ENCODE measurements at places on chromosomes 4 and X.

GRCh38 chr4:156946516-156947424 lies 24.8 kb downstream of the PDGFC start:
- peak; percentile 89 for DNase-seq

DNA sequence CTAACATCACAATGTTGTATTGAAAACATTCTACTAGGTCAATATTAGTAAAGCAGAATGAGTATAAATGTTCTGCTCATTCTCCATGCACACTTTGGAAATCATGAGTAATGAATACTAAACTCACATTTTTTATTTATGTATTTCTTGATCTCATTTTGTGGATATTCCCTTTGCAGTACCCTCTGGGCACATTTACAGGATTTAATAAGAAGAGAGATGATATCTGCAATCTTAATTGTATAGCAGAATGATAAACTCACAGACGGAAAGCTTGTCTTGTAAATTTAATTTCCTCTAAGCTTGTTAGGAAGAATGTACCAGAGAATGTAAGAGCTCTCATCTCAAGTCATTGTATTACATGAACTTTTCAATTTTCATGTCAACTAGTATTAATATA lies 1279.7 kb downstream of the PCDH7 start:
- DNase-seq = no peak

DNA sequence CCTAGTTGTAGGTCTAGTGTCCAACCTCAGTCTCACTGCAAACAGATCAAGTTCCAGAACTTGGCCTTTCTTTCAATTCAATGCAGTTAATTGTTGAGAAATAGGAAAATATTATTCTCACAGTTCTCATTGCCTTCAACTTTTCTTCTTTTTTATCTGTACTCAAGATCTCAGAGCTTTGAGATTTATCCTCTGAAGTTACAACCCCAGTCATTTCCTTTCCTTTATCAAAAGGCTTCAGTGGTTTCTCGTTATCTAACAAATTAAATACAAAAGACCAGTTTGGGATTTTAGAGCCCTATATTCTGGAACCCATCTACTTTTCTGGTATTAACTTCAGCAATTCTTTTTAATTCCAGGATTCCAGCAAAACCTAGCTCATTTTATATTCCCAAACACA lies 130.2 kb downstream of the TMA16 start:
- DNase-seq = no peak

DNA sequence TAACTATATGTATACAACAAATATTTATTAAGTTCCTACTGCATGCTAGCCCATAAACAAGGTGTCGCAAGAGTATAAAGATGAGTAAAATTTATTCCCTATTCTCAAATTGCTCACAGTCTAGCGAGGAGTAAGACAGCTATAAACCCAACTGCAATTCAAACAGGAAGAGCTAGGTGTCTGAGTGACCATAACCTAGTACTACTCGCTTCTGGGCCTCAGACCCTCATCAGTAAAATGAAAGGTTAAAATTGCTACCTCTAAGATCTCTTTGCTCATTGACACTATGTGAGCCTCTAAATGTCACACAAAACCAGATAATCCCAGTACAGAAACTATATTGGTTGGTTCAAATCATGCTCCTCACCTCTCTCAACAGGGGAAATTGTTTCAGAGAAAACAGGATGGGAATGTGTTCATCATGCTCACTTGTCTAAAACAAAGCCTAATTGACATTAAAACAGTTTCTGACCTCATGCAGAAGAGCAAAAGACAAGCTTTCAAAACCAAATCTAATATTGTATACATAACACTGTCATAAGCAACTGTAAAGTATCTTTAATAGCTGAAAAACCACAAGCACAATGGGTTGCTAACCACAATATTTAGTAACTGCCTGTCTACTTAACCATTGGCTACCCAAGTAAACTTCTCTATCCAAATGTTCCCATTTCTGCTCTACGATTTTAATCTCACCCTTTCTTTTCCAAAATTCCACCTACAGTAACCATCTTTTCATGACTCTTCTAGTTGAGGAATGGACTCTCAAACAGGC lies 264.6 kb upstream of the FMR1 start:
- DNase-seq = no peak

- DNase-seq = no peak
These were observed 33.1 kb upstream of the ANXA10 start for GRCh38 chr4:168059251-168059650.

DNA sequence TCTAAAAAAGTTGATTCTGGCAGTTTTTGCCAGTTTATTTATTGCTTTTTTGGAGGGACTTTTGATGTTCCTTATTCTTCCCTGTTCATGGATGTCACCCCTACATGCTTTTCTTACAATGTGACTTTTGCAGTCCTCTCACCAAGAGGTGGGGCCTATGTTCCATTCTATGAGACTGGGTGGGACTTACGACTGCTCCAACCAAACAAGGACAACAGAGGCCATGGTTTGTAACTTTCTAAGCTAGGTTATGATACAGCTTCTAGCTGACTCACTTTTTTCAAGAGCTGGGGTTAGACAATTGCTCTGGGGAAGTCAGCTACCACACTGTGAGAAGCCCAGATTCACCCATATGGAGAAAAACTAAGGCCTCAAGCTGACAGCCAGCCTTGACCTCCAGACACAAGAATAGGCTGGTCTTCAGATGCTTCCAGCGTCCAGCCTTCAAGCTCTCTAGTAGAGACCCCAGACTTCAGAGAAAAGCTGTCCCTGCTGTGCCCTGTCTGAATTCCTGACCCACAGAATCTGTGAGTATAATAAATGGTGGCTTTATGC lies 39.5 kb downstream of the ENOPH1 start:
- peak; percentile 52 for DNase-seq

GRCh38 chr4:188934320-188934962 lies 795.2 kb downstream of the TRIML1 start:
- peak; percentile 10 for DNase-seq

- DNase-seq = no peak
These were observed 64.3 kb upstream of the TLR2 start for GRCh38 chr4:153619811-153620210.

GRCh38 chr4:140641789-140642439 lies 73.2 kb upstream of the UCP1 start:
- DNase-seq = no peak

DNA sequence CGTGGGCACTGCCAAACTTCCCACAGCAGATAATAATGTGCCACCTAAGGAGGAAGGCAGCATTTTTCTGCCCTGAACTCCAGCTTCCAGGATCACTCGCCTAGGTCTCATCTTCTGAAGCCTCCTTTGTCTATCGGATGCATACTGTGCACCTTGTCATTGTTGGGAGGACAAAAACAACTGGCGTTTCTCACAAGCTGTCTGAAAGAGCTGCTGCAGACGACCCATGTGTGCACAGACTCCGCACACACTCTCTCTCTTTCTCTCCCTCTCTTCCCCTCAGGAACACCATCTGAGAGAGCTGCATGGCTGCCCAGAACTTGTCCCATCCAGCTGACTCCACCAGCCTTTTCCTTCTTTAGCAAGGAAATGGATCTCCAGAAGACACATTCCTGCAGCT lies 83.0 kb downstream of the MAML3 start:
- DNase-seq = no peak

GRCh38 chr4:32455231-32455630 lies 1735.1 kb downstream of the PCDH7 start:
- no peak for DNase-seq

DNA sequence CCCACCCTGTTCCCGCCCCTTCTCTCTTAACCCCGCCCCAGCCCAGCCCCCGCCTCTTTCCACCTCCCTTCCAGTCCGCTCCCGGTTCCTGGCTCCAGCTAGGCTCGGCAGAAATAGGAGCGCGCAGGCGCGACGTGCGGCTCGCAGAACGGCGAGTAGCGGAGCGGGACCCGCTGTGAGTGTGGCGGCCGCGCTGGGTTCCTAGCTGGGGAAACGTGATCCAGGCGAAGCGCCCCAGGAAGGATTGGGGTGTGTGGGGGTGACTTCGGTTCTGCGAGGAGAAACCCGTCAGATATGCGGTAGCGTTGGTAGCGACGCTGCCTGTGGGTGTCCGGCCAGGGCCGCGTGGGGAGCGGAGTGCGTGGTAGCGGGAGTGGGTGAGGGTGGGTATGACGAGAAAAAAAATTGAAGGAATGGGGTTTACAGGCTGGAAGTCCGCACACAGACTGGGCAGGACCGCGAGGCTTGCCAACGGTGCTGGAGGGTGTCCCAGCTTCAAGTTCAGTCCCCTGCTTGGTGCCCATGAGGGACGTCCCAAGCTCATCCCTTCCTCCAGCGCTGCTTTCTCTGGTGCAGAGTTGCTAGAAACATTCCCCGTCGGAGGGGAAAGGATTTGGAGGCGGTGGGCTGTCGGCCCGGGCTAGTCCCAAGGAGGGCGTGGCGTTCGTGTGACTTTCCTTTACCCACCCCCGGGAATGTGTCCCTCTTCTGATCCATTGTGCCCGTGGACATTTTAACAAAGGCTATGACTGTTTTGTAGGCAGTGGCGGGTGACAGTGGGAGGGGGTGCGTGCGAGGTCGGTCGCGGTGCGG lies at the start of gene PRRG1:
Gene PRRG1, plus strand, starts transcription at position 144 of the 813 bp plus-strand sequence. CDS start 56,886 bp downstream, outside the sequence.
- DNase-seq = peak; percentile 34

DNA sequence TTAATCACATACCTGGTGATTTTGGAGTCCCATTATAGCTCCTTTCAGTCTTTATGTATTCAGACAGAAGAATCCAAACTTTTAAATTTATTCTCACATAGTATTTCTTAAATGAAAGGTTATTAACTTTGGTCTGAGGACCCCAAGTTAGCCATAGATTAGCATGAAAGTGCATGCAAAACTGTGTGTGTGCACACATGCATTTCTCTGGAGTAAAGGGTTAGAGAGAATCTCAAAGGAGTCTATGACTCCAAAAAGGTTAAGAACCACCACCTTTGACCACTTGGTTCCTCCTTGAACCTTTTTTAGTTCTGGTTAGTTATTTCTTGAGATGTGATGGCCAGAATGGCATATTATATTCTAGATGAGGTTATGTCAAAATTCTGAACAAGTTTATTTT lies 102.0 kb downstream of the MGST2 start:
- DNase-seq = no peak

DNA sequence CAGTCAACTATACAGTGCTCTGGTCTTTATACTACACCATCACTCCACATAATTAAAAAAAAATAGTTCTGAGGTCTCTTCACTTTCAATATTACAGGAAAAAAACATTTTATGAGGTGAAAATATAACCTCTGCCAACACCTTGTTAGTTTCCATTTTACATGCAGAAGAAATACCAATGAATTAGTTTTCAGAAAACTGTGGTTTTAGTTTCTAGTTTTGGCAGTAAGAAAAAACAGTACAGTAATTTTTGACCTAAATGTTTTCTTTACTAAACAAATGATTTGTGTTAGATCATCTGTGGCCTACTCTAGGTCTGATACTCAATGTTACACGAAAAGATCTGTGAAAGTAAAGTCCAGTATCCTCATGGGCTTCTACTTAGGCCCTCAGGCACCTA lies 10.0 kb downstream of the SULT1E1 start:
- no peak for DNase-seq

DNA sequence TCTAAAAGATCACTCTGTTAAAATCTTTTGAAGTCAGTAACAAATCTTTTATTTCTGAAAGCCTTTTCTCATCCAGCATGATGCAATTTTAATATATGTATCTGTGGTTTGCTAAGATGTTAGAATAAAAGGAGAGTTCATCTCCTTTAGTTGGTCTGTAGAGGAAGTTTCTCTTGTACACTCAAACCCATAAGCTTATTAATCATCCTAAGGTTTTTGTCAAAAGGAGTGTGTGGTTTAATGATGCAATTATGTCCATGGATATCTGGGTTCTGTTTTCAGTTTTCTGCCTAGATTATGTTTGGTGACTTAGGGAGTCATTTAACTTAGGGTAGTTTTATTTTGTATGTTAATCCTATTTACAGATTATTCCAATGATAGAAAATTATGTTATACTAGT lies 52.1 kb upstream of the NDST4 start:
- no peak for DNase-seq

DNA sequence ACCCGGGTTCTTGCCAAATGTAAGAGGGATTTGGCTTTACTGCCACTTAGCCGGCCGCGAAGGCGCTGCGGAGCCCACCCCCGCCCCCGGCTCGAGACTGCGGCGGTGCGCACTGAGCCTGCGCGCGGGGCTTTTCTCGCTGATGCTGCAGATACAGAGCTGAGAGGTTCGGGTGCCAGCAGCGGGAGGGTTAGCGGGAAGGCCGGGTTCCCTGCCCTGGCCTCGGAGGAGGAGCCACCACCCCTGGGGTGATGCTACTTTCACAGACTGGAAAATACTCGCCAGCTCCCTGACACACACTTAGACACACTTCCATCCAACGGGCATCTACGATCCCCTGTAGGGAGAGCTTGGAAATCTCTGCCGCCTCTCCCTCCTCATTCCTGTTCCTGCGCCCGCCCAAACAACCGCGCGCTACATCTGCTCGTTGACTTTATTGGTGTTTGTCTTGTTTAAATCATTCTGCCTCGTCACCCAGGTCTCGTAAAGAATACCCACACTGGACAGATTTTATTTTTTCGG lies 2.1 kb upstream of the PCDH7 start:
- no peak for DNase-seq

GRCh38 chr4:103424853-103425252 lies 226.7 kb upstream of the CENPE start:
- no peak for DNase-seq

- DNase-seq = no peak
These were observed 356.1 kb downstream of the HNRNPD start for GRCh38 chr4:82017680-82018079.

GRCh38 chr4:12399781-12400180 lies 971.1 kb upstream of the HS3ST1 start:
- no peak for DNase-seq

GRCh38 chr4:72899214-72899613 lies 170.3 kb downstream of the COX18 start:
- DNase-seq = no peak

DNA sequence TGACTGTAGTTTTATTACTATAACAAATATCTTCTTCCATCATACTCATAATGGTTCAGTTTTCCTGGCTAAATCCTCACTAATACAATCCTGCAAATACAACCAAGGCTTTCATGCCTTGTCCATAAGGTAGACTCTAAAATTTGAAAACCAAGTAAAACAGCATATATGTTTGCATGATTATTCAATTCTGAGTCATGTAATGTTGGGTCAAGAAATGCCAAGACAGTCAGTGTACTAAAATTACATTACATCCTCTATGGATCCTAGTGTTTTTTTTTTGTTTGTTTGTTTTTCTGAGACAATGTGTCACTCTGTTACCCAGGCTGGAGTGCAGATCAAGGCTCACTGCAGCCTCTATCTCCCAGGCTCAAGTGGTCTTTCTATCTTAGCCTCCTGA lies 38.6 kb upstream of the TEX13D start:
- DNase-seq = no peak

- no peak for DNase-seq
These were observed 180.1 kb upstream of the S100G start for GRCh38 chrX:16469870-16470269.

DNA sequence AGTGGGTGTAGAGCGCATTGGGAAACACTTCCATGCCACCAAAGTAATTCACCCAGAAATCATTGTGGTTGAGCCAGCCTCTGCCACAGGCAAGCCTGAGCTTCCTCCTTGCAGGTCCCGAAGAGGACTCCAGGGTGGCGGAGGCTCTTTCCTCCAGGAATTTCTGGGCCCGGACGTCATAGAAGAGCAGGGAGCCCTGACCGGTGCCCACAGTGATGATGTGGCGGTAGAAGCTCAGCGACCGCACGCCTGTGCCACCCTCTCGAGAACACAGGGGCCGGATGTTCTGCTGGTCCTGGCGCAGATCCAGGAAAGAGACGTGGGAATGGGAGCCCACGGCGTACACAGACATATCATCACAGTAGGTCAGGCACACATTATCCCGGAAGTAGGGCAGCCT lies 1.3 kb downstream of the DCAF12L1 start:
- no peak for DNase-seq
